H9 (cell line): ENCODE measurements at places on chromosomes 1 and 21. TPM values are rescaled to one million over a fixed set of nuclear protein-coding genes. Genes with fewer than 3 reads are reported as not detected.

GRCh38 chr1:203178083-203178482 is 2.5 kb upstream of the MYBPH start:
- no peak overlapping the region; the same call in 2 of the 3 replicates for H3K4me3 ChIP-seq
- DNase-seq = peak; percentile 47
- no peaks in the 10 kb centered on the region for H3K36me3 ChIP-seq
- no peak overlapping the region for H3K27ac ChIP-seq

DNA sequence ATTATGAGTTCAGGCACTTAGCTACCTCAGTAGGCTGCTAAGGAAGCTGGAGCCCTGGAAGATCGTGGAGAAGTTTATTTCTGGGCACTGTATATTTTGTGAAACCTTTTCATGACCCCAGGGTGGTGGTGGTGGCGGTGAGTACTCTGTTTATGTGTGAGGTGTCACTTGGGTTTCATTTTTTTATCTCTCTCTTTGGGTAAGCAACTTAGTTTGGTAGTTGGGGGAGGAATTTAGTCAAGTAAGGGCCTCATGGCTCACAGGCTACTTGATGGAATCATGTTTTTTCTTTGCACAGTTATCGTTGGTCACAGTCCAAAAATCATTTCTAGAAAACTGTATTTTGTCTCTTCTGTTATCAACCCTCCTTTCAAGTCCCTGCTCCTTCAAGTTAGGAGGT is 33.9 kb downstream of the C1orf141 start:
- H3K27ac ChIP-seq = no peak overlapping the region
- H3K4me3 ChIP-seq = no peak overlapping the region
- DNase-seq = no peak
- H3K27me3 ChIP-seq = no peaks in the 10 kb centered on the region
- peaks cover 5% of the 10 kb centered on the region for H3K4me1 ChIP-seq

GRCh38 chr21:37039411-37040075 is 33.0 kb downstream of the RIPPLY3 start:
- H3K27ac ChIP-seq = no peak overlapping the region
- H3K36me3 ChIP-seq = no peaks in the 10 kb centered on the region
- H3K4me3 ChIP-seq = no peak overlapping the region
- H3K4me1 ChIP-seq = peaks cover 3% of the 10 kb centered on the region

DNA sequence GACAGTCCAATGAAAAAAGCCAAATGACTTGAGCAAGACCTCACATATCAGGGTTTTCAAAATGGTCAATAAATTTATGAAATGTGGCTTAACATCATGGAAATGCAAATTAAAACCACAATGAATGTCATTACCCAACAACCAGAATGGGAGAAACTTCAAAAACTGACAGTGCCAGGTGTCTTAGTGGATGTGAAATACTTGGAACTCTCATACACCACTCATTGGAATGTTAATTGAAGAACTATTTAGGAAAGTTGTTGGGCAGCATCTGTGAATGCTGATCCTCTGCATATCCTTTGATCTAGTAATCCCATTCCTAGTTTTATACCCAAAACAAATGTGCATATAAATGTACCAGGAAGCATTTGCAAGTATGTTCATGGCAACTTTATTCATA is 19.2 kb upstream of the BACH1 start:
- H3K36me3 ChIP-seq = peaks cover 3% of the 10 kb centered on the region; the same call in 1 of the 3 replicates
- no peak overlapping the region for H3K27ac ChIP-seq
- no peak overlapping the region for H3K4me3 ChIP-seq
- H3K27me3 ChIP-seq = no peaks in the 10 kb centered on the region

GRCh38 chr1:36279110-36279788 is 26.9 kb upstream of the SH3D21 start:
- peaks cover 27% of the 10 kb centered on the region for H3K36me3 ChIP-seq
- no peaks in the 10 kb centered on the region for H3K27me3 ChIP-seq
- H3K4me1 ChIP-seq = no peaks in the 10 kb centered on the region

DNA sequence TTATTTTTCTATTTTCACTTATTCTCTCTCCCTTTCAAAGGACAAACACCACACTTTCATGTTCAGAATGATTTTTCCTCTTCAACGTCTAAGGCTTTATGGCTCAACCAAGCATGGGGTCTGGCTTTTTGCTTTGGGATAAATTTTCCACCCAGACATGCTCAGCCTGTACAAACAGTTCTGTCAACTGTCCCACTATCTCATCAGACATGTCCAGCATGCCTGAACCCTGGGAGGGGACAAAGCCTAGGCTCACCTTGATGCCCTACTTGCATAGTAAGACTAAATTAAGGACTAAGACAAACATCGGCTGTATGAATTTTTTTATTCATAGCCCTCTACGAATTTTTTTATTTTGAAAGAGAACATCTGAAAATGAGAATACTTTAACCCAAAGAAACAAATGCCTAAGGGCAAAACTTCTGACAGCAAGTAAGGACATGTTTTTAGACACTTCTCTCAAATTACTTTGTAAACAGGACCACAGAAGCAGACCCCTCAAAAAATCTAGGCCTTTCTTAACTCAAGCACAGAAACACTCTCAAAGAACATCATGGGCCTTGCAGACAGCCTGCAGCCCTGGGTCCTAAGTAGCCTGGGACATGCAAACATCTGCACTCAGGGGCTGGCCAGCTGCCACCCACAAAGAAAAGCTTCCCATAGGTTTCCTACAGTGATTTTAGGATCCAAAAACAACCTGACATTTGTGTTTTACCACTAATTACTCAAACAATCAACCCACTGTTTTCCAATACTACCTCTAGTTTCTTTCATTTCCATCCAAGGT is 72.3 kb upstream of the PALMD start:
- H3K27me3 ChIP-seq = no peaks in the 10 kb centered on the region
- H3K36me3 ChIP-seq = no peaks in the 10 kb centered on the region
- no peak for DNase-seq
- H3K4me3 ChIP-seq = no peak overlapping the region
- no peaks in the 10 kb centered on the region for H3K4me1 ChIP-seq

GRCh38 chr1:162011337-162012012 is 12.2 kb downstream of the OLFML2B start:
- H3K36me3 ChIP-seq = no peaks in the 10 kb centered on the region
- H3K27me3 ChIP-seq = no peaks in the 10 kb centered on the region
- H3K27ac ChIP-seq = no peak overlapping the region
- peaks cover 3% of the 10 kb centered on the region for H3K4me1 ChIP-seq

- no peaks in the 10 kb centered on the region for H3K27me3 ChIP-seq
- no peak overlapping the region for H3K4me3 ChIP-seq
- H3K4me1 ChIP-seq = no peaks in the 10 kb centered on the region
- H3K36me3 ChIP-seq = no peaks in the 10 kb centered on the region
These were observed 143.0 kb downstream of the FMN2 start for GRCh38 chr1:240234485-240235210.

- no peaks in the 10 kb centered on the region for H3K27me3 ChIP-seq
- H3K4me3 ChIP-seq = no peak overlapping the region
- H3K36me3 ChIP-seq = peaks cover 10% of the 10 kb centered on the region
- no peak overlapping the region for H3K27ac ChIP-seq
- H3K4me1 ChIP-seq = no peaks in the 10 kb centered on the region; the same call in 1 of the 2 replicates
- peak; percentile 4 for DNase-seq
These were observed 115.7 kb downstream of the GRIK3 start for GRCh38 chr1:36918604-36919003.

DNA sequence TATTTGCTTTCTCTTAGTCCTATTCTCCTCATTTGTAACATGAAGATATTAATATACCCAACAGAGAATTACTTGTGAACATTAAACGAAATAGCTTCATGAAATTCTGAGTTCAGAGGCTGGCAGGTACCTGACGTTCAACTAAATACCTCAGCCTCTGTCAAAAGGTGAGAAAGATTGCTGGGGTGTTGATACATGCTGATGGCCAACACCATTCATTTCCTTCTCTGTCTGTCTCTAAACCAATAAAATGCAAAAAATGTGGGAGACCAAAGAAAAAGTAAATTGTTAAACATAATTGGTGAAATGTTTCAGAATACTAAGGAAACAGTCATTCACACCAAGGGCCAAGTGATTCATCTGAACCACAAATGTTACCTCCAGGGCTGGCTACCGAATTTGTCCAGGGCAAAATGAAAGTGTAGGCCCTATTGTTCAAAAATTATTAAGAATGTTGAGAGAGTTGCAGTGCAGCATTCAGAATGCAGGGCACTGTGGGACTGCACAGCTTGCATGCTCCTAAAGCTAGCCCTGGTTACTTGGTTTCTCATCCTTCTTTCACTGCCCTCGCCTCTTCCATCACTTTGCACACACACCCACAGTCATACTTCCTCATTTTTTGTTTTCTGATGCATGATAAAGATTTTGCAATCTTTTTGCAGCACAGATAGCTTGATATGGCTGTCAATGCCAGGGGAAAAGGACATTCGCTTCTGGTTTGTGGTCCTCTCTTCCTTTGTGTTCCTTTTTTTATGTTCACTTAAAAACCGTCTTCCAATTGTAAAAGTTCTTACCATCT is 414.3 kb upstream of the NR5A2 start:
- H3K36me3 ChIP-seq = no peaks in the 10 kb centered on the region
- H3K4me1 ChIP-seq = no peaks in the 10 kb centered on the region
- no peaks in the 10 kb centered on the region for H3K27me3 ChIP-seq
- H3K27ac ChIP-seq = no peak overlapping the region
- DNase-seq = no peak
- no peak overlapping the region for H3K4me3 ChIP-seq

DNA sequence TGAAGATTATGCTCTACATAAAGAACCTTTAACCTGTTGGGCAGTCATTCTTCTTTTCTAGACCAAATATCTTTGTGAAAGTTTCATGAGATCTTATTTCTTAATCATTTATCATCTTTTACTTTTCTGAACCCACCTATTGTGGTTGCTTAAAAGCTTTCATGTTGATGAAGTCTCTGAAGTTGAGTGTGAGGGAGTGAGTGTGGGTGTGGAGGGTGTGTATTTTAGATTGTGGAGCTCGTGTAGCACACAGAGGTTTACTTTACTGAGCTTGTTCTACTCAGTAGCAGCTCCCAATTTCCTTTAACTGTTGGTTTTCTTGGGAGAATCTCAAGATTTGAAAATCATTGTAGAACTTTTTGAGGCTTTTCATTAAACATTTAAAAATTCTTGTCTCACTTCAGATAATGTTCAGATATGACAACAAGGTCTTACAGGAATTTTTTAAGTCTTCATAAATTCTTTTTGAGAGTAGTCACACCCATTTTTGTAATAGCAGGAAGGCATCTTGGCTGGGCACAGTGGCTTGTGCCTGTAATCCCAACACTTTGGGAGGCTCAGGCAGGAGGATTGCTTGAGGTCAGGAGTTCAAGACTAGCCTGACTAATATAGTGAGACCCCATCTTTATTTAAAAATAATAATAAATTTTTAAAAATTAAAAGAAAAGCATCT is 17.0 kb downstream of the SRRM1 start:
- no peaks in the 10 kb centered on the region for H3K27me3 ChIP-seq
- H3K4me3 ChIP-seq = no peak overlapping the region
- H3K27ac ChIP-seq = no peak overlapping the region
- H3K36me3 ChIP-seq = peaks cover 57% of the 10 kb centered on the region
- no peaks in the 10 kb centered on the region for H3K4me1 ChIP-seq
- DNase-seq = no peak

GRCh38 chr1:223012938-223013337 is 130.1 kb downstream of the TLR5 start:
- H3K27me3 ChIP-seq = no peaks in the 10 kb centered on the region
- H3K4me3 ChIP-seq = no peak overlapping the region
- DNase-seq = no peak
- H3K27ac ChIP-seq = no peak overlapping the region

- H3K4me1 ChIP-seq = no peaks in the 10 kb centered on the region; the same call in 1 of the 2 replicates
- no peak overlapping the region for H3K27ac ChIP-seq
- no peak for DNase-seq
- no peaks in the 10 kb centered on the region for H3K36me3 ChIP-seq
- H3K27me3 ChIP-seq = no peaks in the 10 kb centered on the region
These were observed 156.2 kb downstream of the RHOU start for GRCh38 chr1:228891272-228892034.

GLIS1 gene
- 0.11 and 0.28 TPM in 2 replicates for total RNA-seq

CFHR1 gene
- total RNA-seq = not detected in 2 replicates

CNST gene
- total RNA-seq = 18.0 and 19.8 TPM in 2 replicates
